GDM1 (cell line): ENCODE measurements at places on chromosomes 2 and 18.

DNA sequence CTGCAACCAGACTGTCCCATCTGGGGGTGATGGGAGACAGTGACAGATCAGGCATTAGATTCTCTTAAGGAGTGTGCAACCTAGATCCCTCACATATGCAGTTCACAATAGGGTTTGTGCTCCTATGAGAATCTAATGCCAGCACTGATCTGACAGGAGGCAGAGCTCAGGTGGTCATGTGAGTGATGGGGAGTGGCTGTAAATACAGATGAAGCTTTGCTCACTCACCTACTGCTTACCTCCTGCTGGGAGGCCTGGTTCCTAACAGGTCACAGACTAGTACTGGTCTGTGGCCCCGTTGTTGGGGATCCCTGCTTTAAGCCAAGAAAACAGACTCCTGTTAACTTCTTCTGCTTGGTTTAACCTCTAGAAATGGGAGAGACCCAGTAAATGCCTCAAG is 3.2 kb downstream of the CYP27A1 start:
- DNase-seq, result no peak

DNA sequence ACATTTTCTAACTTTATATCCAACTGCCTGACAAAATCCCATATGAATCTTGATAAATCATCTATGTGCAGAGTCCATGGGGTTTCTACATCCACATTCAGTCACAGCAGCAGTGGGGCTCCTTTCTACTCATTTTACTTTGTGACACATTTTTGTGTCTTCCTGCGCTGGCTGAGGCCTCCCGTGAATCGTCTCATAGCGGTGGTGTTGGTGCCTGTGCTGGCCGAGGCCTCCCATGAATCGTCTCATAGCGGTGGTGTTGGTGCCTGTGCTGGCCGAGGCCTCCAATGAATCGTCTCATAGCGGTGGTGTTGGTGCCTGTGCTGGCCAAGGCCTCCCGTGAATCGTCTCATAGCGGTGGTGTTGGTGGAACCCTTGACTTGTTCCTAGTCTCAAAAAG is 17.0 kb downstream of the SNED1 start:
- no peak for DNase-seq

DNA sequence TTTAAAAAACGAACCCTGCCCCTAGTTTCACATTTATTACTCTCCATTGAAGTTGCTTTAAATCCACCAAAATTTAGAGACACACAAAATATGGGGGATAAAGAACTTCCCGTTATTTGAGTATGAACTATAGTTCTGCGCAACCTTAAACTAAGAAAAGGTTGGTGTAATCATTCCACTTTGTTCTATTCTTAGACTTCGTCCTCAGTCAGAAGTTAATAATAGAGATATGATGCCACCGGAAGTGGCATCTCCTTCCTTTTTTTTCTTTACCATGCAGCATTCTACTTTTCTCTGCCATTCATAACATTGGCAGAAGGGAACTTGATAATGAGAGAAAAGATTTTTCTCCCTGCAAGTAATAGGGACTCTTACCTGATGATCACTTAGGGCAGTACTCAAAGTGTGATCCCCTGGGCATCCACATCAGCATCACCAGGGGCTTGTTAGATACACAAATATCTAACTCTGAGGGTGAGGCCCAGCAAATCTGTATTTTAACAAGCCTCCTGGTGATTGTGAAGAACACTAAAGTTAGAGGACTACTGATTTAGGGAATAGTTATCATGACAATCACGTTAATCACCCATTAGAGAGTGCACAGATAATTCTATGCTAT is 147.7 kb upstream of the DTNA start:
- DNase-seq, result no peak

DNA sequence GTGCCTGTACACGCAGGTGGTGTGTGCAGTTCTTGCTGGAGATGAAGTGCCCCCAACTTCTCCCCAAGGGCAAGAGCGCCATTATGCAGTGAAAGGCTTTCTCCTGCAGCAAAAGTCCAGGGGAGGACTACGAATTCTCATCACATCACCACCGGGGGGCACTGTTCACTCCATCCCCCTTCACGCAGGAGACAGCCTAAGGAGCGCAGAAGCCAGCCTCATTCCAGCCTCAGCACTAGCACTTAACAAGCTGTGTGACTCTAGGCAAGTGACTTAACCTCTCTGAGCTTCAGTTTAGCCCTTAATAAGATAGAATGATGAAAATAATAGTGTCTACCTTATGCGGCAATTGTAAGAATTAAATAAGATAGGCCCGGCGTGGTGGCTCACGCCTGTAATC is 32.3 kb downstream of the DNMT3A start:
- DNase-seq, result peak; percentile 65

- DNase-seq, result no peak
Measured at GRCh38 chr18:12928641-12929040, 19.2 kb upstream of the SEH1L start.

DNA sequence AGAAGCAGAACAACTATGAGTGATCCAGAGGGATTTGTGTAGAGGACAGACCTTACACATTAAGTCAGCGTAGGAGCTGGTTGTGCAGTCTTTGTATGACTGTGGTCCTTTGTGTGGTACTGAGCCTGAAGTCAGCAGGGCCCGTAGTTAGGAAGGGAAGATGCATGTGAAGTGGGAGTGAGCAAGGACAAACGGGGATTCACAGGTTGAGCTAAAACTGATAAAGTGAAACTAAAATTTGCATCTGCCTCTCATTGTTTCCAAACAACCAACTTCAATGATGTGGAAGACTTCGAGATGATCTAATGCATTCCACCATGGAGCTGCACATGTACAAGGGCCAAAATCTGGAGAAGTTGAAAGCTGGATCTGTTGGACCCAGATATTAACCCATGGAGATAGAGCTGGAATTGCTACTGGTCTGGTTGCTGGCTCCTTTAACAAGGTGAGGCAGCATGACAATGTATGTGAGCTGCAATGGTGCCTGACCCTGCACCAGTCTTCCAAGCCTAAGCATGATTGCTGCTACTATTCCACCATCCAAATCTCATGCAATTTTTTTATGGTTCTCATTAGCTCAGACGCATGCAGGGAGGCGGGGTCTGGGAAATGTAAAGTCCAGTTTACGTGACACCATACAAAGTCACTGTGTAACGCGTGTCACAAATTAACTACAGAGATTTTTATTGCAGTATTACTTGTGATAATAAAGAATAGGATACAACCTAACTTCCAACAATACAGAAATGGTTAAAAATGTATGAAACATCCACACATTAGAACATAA is 12.1 kb upstream of the CYBRD1 start:
- DNase-seq, result no peak

DNA sequence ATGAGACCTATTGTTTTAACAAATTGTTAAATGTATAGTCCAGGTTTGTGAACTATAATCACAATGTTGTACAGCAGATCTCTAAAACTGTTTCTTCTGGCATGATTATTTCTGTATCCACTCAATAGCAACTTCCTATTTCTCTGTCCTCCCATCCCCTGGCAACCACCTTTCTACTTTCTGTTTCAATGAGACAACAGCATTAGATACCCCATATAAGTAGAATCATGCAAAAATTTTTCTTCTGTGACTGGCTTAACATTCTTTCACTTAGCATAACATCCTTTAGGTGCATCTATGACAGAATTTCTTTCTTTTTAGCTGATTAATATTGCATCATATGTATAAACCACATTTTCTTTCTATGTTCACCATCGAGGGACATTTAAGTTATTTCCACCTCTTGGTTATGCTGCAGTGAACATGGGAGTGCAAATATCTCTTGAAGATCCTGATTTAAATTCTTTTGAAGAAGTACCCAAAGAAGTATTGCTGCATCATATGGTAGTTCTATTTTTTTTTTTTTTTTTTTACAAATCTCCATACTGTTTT is 713.5 kb downstream of the LRP1B start:
- DNase-seq, result no peak

DNA sequence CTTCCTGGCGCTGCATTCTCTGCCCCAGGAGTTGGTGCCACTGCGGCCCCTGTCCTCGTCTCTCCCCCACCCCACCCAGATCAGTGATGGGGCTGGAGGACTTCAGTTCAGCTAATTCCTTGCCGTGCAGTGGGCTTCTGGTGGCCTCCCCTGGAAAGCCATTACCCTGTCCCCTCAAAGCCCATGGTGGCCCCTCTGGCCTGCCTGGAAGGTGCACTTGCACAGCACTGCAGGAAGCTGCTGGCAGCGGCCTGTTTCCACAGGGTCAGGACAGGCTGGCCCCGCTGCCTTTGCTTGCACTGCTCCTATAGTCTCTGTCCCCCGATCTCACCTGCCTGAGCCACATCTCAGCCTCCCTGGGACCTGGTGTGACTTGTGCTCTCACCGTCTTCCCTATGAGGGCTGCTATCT is 105.1 kb downstream of the USP40 start:
- no peak for DNase-seq

DNA sequence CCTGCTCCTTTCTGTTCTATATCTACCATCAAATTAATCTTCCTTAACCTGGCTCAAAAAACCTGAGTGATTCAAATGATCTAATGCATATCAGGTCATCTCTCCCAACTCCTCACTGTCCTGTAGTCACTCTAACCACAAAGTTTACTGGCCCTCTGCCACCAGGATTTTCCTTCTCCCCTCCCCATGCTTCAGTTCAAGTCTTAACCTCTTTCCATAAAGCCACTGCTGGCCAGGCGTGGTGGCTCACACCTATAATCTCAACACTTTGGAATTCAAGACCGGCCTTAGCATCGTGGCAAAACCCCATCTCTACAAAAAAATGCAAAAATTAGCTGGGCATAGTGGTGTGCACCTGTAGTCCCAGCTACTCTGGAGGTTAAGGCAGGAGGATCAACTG is 7.5 kb upstream of the SP3 start:
- DNase-seq, result no peak
